ENCODE measurements at places on chromosomes 5 and 9.

DNA sequence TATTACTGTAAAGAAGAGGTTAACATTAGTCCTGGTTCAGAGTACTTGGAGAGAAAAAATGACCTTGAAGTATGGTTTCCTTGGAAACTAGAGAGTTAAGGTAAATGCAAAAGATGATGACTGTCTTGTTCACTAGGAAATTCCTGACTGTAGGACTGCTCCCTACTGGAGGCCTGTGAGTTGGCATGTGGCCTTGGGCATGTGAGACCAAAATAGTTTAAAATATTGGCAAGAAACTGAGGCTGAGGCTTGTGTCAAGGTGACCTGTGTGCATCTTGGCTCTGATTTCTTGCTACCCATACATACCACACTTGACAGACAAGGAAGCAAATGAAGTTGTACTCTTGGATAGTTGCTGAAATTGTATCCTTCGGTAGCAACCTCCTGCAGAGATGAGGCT, 96.5 kb downstream of the TARS1 start:
- DNase-seq = no peak

GRCh38 chr5:67416986-67417385, 220.4 kb upstream of the CD180 start:
- DNase-seq = no peak

- DNase-seq = no peak
These were observed 120.1 kb upstream of the MYO10 start for GRCh38 chr5:17056141-17056631.

DNA sequence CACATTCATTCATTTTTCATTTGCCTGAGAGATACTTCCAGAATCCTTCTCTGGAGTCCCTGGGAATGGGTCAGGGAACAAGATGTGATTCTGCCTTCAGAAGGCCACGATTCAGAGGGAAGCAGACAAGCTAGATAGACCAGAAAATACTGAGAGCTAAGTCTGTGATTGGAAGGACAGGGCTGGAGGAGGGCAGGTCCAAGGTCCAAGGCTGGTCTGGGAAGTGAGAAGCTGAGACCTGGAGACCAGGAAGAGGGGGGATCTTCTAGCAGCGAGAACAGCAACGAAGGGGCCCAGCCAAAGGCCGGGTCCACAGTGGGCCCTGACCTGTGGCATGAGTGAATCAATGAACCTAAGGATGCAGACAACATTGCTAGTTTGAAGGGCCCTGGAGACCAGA, 4.1 kb upstream of the IER5L start:
- DNase-seq = no peak

- DNase-seq = no peak
These were observed 855.5 kb upstream of the DMAC1 start for GRCh38 chr9:8655071-8655470.

DNA sequence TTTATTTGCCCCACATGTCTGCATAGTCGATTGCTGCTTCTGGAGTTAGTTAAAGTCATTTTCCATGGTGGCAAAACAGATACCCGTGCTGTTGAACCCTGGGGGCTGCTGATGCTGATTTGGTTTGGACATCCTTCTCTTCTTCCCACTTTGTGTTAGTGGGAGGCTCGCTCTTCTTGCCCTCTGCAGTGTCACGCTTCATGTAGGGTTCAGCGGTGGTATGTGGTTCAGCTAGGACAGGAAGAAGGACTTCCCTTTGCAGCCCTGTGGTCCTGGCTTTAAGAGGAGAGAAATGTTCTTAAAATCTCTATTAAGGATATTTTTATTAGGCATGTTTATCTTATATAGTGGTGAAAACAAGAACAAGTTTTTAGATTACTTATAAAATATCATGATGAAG, 36.2 kb downstream of the SLC36A1 start:
- DNase-seq = no peak

GRCh38 chr9:111917980-111918379, 21.4 kb downstream of the UGCG start:
- no peak for DNase-seq

- DNase-seq = no peak
These were observed 258.8 kb upstream of the ZNF608 start for GRCh38 chr5:125005266-125005665.

GRCh38 chr5:96629774-96630173, 32.4 kb upstream of the CAST start:
- DNase-seq = no peak

- DNase-seq = no peak
These were observed 39.9 kb downstream of the GDNF start for GRCh38 chr5:37799865-37800421.

DNA sequence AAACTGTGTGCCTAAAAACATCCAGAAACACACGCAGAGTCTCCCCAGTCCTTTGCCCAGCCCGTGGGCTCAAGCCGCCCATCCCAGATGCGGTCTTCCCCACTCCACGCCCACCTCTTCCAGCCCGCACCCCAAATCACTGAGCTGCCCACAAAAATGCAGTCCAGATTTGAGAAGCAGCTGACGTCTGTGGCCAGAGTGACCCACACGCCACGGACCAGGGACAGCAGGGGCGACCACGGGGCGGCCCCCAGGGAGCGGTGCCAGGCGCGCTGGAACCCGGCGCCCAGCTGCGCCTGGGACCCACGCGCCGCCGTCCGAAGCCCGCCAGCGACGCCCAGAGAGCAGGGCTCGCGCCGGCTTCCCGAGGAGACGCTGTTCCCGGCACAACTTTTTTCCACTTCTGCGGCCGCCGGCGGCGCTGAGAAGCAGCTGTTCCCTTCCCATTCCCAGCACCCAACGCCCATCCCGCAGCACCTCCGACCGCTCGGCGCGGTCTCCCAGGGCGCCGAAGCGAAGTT, 674 bp downstream of the LHFPL2 start:
- DNase-seq = no peak

GRCh38 chr5:16819522-16820167, 116.4 kb downstream of the MYO10 start:
- no peak for DNase-seq

GRCh38 chr5:16028708-16029107, 150.9 kb downstream of the MARCHF11 start:
- DNase-seq = no peak

- DNase-seq = no peak
These were observed 299.6 kb downstream of the NTRK2 start for GRCh38 chr9:84969084-84969483.

- DNase-seq = no peak
These were observed 5.1 kb downstream of the SECISBP2 start for GRCh38 chr9:89323390-89323789.

DNA sequence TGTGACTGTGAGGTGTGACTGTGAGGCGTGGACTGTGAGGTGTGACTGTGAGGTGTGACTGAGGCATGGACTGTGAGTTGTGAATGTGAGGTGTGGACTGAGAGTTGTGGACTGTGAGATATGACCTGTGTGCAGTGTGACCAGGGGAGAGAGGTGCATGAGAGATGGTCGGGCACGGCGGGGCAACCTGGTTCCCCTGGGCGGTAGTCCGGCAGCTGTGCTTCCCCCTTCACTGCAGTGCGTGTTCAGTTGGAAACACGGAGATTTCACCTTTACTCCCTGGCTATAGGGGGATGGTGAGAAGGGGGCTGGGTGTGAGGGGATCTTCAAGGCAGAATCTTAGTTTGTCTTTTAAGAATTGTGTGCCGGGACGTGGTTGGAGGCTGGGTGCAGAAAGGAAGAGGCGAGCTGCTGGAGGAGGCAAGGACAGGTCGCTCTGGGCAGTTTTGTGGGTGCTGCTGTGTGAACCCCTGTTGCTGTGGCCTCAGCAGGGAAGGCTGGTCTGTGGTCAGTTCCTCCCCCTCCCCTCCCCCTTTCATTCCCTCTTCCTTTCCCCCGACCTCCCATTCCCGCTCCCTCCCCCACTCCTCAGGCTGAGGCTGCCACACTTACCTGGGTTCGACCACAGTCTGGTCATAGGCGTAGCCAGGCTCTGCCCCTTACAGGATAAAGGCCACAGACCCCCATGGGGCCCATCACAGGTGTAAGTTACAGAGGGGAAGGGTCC, 39.3 kb downstream of the CEP72 start:
- DNase-seq = no peak

GRCh38 chr5:72221099-72221498, 98.9 kb downstream of the MRPS27 start:
- DNase-seq = no peak

GRCh38 chr5:42756606-42757601, at the start of gene CCDC152:
Gene CCDC152 (plus strand): TSS chr5:42756818. CDS start chr5:42759122, 2,304 bp downstream.
- no peak for DNase-seq

GRCh38 chr5:61274511-61274911, 57.5 kb upstream of the ZSWIM6 start:
- no peak for DNase-seq

- no peak for DNase-seq
These were observed 2.2 kb upstream of the CLINT1 start for GRCh38 chr5:157860898-157861890.

- DNase-seq = no peak
These were observed 626.4 kb upstream of the SEMA6A start for GRCh38 chr5:117201001-117201400.

- no peak for DNase-seq
These were observed 141.1 kb downstream of the GCNT1 start for GRCh38 chr9:76600007-76600615.

GRCh38 chr5:162512935-162513565, 445.5 kb downstream of the GABRG2 start:
- DNase-seq = no peak

DNA sequence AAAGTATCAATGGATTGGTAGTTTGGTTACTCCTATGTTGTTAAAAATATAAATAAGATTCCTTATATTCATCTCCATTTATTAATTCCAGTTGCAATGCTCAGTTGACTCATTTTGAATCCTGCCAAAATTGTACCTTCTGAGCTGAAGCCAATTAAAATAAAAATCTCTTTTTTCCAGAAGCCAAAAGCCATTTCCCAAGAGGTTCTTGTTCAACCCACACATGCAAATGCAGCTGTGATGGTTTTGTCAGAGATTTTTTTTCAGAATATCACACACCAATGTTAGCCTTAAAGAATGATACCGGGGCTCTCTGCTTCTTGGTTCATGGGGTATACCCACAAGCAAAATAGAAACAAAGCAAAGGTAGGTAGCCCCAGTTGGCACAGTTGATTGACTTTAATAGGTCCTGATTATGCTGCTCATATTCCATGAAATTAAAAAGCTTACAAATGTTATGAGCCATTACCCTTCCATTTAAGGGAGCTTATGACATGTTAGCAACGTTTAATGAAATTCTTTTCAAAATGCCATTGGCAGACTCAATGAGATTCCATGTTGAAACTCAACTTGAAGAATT, 208.0 kb downstream of the SGCD start:
- DNase-seq = no peak

DNA sequence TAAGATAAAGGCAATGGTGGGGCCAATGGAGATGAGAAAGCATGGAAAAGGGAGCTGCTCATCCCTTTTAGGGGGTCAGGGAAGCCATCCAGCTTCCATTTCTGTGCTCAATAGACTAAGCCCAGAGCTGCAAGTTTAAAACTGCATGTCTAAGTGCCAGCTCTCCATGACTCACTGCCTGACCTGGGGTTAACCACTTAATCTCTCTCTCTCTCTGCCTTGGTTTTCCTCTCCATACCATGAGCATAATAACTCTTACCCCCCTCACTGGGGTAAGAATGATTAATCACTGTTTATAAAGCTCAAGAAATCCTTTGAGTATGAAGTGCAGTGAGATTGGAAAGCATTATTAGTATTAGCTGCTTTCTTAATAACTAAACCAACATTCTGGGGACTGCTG, 1382.4 kb upstream of the WWC1 start:
- no peak for DNase-seq

- no peak for DNase-seq
These were observed 74.6 kb downstream of the DOCK2 start for GRCh38 chr5:169711551-169712225.

- DNase-seq = no peak
These were observed 28.4 kb downstream of the VCP start for GRCh38 chr9:35044071-35044470.

- DNase-seq = no peak
These were observed 457.3 kb upstream of the ARRDC3 start for GRCh38 chr5:91840412-91840811.

DNA sequence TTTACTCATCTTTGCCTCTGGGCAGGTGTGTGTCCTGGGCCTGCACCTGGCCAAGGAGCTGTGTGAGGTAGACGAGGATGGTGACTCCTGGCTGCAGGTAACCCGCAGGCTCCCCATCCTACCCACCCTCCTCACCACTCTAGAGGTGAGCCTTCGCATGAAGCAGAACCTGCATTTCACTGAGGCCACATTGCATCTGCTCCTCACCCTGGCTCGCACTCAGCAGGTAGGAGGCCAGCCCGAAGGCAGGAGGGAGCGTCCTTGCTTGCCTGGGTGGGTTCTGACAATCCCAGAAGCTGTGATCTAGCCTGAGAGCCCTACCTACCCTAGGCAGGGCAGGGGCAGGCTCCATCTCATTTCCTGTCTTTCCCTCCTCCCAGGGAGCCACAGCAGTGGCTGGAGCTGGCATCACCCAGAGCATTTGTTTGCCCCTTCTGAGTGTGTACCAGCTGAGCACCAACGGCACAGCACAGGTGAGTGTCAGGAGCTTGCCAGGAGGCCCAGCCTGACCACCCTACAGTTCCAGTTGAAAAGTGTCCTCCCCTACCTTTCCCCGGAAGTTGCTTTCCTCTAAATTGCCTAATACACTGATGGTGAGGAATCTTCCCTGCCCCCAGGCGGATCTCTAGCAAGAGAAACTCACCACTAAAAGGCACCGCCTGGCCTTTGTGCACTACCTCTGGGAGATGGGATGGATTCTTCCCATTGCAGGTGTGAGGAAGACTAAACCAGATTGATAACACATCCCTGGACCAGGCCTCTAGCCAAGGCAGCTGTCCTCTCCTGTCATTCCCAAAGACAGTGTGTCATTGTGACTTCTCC, 26.4 kb downstream of the SH3GLB2 start:
- DNase-seq = no peak

- no peak for DNase-seq
These were observed 60.0 kb downstream of the SNX18 start for GRCh38 chr5:54577528-54577927.

- no peak for DNase-seq
These were observed 68.1 kb upstream of the FREM1 start for GRCh38 chr9:14978022-14979000.

GRCh38 chr9:123034881-123035510, 1.5 kb downstream of the GPR21 start:
- no peak for DNase-seq

DNA sequence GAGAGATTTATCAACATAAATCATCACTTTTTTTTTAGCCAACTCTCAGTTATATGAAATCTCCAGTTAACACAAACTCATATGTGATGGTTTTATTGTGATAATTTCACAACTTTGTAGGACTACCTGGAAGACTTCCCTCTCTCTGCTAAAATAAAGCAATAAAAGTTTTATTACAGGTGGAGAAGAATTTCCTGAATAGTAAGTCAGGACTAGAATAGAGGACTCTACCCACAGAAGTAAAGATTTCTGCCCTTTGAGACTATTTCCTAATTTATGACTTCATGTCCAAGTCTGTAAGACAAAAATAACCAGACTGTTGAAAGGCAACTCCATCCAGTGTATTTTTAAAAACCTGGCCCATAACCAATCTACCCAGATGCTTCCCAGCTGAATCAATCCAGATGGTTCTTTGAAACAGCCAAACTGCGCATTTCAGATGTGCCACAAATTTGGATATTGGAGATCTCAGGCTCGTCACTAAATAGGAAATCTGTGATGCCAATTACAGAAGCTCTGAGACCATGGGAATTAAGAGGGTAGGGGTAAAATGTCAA, 234.0 kb upstream of the NMUR2 start:
- no peak for DNase-seq

- no peak for DNase-seq
These were observed 80.1 kb downstream of the ESM1 start for GRCh38 chr5:54905246-54905795.
